Kidney epithelial cell (primary cell): ENCODE measurements at places on chromosomes 12 and 14.
A peak's percentile ranks its signal among the peaks of the same experiment; 100 is the strongest.

DNA sequence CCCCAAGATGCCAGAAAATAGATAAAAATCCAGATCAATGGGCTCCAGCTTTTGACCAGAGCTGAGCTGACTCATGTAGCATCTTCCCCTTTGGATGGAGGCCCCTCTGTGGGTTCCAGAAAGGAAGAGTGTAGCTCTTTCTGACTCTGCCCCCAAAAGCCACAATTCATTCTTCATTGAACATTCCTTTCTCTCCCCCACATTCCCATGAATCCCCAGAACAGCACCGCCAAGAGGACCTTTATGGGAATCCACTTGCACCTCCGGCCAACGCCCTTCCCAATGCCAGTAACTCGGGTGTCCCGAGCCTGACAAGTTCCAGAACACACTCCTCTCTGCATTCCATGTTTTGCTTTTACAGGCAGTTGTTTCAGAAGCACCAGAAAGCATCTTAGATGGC lies 210.6 kb upstream of the DIO3 start:
- DNase-seq, result no peak

GRCh38 chr12:29706311-29706710 lies 77.4 kb downstream of the TMTC1 start:
- no peak for DNase-seq

- DNase-seq, result no peak
Observed at GRCh38 chr12:39763890-39764169, 144.2 kb upstream of the ABCD2 start.

- DNase-seq, result no peak
Observed at GRCh38 chr12:116712458-116713303, 25.2 kb downstream of the SPRING1 start.

GRCh38 chr12:10708862-10709261 lies 14.3 kb downstream of the YBX3 start:
- DNase-seq, result no peak

DNA sequence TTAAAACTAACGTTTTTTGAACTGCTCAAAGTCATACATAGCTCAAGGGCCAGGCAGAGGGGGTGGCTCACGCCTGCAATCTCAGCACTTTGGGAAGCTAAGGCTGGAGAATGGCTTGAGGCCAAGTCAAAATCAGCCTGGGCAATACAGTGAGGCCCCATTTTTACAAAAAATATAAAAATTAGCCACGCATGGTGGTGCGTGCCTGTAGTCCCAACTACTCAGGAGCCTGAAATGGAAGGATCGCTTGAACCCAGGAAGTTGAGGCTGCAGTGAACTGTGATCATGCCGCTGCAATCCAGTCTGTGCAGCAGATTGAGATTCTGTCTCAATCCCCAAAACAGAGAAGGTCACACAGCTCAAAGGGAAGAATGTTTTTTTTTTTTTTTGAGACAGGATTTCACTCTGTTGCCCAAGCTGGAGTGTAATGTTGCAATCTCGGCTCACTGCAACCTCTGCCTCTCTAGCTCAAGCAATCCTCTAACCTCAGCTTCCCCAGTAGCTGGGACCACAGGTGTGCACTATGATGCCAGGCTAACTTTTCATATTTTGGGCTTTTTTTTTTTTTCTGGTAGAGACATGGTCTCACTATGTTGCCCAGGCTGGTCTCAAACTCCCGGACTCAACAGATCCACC lies 2.9 kb downstream of the RBM23 start:
- no peak for DNase-seq

DNA sequence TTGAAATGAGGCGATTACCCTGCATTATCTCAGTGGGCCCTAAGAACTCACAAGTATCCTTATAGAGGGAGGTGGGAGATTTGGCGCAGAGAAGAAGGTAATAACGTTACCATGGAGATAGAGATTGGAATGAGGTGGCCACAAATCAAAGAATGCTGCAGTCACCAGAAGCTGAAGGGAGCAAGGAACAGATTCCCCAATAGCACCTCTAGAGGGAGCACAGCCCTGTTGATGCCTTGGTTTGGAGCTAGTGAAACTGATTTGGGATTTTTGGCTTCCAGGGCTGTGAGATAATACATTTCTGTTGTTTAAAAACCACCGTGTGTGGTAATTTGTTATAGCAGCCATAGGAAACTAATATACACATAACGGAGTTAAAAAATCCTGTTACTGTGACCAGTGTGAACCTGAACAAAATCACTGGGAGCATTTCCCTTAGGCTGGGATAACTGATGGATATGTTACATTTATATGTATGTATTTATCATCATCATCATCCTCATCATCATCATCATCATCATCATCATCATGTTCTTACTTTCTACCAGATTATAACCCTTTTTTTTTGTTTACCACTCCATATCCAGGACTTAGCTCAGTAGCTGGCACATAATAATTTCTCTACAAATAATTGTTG lies 100.3 kb downstream of the LIN7A start:
- DNase-seq, result peak; percentile 14

- no peak for DNase-seq
Observed at GRCh38 chr14:39015964-39016577, 87.0 kb downstream of the SEC23A start.

DNA sequence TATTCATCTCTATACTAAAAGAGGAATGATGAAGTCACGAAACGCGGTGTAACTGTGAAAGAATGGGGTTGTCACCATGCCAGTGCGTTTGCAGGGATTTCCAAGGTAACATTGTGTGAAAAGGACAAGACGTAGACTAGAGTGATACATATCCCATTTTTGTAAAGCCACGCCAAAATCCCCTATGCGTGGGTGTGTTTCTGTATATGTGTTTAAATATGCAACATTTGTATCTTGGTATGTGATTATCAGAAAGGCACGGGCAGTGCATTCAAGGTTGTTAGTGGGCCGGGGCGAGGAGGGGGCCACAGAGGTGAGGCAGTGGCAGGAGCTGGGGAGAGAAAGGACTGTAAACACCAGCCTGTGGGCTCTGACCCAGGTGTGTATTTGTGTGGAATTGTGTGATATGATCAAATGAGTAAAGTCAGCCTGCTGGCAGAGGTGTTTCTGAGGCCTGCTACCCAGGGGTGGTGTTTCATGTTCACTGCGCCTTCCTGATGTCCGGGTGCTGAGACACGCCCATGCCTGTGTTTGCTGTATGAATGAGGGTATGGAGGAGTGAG lies 137.8 kb downstream of the ADGRD1 start:
- DNase-seq, result no peak

GRCh38 chr12:80183939-80184338 lies 84.6 kb downstream of the OTOGL start:
- no peak for DNase-seq

GRCh38 chr12:89825591-89826449 lies 117.2 kb upstream of the ATP2B1 start:
- no peak for DNase-seq

DNA sequence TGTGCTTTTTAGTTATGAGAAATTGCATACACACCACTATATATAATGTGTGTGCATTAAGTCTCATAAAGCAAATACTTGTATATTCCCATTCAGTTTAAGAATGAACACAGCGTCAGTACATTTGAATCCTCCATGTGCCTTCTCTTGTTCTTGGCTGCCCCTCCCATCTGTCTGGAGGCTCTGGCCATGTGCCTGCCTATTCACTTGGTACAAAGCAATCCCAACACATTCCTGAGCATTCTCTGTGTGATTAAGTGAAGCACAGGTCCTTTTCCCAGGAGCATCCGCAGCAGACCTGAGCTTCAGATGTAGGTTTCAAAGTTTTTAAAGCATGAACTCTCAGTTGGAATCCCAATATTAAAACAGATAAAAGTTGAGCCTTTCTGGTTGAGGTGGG lies 58.7 kb downstream of the POLR3B start:
- DNase-seq, result peak; percentile 53

DNA sequence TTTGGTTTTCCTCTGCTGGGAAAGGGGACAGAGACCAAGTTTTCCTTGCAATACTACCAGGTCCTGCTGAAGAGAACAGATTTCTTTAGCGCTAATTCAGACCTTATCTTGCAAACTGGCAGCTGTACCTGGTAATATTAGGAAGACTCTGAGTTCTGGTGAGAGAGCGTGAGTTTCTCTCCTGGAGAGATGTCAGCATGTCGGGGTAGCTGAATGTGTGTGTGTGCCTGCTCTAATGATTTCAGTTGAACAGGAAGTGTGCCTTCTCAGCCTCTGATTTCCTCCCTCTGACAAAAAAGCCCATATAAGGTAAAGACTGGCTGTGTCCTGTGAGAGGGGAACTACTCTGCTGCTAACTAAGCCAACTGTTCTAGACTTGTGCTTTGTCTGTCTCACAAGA lies 10.3 kb upstream of the ERP27 start:
- DNase-seq, result peak; percentile 90

DNA sequence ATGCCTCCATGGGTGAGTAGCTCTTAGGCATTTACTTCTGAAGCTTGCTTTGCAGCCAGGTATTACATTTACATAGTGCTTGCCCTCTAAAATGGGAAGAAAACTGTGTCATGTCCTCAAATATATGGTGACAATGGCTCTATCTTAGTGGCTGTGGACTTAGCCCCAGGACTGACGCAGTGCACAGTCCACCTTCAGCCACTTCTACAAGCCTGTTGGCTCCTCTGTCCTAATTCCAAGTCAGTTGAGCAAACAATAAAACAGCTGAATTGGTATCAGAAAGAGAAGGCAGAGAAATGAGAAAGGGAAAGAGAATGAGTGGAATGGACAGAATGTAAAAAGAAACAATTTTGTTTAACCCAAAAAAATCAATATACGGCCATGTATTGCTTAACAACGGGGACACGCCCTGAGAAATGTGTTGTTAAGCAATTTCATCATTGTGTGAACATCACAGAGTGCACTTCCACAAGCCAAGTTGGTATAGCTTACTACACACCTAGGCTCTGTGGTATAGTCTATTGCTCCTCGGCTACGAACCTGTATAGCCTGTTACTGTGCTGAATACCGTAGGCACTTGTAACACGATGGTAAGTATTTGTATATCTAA lies 93.5 kb downstream of the GRIN2B start:
- no peak for DNase-seq

DNA sequence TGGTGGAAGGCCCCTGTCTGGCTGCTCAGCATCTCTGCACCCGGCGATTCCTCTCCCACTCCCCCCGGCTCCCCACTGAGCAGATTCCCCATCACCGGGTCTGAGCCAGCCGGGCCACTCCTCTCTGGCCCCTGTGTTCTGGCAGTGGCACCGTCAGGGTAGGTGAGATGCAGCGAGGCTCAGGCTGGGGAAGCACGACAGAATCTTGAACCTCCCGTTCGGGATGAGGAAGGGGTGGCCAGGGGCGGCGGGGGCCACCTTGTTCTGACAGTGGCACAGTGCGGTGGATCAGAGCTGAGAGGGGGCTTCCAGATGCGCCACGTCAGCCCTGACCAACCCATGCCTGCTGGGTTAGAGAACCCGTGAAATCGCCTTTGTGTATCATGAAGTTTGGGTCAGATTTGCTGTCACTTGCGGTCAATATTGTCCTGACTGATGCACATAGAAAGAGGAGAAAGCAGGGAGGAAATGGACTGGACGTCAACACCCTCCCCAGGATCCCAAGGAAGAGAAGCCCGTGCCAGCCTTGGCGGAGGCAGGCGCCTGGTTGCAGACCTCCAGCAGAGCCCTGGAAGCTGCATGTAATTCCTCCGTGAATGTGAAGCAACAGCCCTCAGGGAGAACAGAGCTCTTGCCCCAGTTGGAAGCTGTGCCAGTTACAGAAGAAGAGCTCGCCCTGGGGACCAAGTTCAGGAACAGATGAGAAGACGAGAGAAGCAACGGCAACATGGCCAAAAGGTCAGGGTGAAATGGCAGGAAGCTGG lies 137.1 kb upstream of the SFSWAP start:
- no peak for DNase-seq

GRCh38 chr12:101935890-101936746 lies 58.7 kb downstream of the DRAM1 start:
- DNase-seq, result no peak

GRCh38 chr12:131784909-131785762 lies 43.1 kb upstream of the MMP17 start:
- DNase-seq, result no peak

GRCh38 chr14:33959692-33960151 lies 8.8 kb upstream of the EGLN3 start:
- no peak for DNase-seq

DNA sequence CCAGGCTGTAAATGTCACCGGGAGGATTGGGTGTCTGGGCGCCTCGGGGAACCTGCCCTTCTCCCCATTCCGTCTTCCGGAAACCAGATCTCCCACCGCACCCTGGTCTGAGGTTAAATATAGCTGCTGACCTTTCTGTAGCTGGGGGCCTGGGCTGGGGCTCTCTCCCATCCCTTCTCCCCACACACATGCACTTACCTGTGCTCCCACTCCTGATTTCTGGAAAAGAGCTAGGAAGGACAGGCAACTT lies 1.3 kb downstream of the GAPDH start:
- no peak for DNase-seq

DNA sequence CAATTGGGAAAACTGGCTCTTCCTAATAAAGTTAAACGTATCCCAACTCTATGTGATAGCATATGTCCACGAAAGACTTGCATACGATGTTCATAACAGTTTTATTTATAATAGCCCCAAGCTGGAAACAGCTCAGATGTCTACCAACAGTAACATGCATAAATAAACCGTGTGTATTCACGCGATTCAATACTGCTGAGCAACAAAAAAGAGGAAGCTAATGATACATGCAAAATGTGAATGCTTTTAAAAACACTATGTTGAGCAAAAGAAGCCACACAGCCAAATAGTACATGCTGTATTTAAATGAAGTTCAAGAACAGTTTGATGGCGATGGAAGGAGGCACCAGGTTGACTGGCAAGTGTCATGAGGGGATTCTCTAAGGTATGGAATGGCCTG lies 55.7 kb downstream of the TRIM9 start:
- no peak for DNase-seq

DNA sequence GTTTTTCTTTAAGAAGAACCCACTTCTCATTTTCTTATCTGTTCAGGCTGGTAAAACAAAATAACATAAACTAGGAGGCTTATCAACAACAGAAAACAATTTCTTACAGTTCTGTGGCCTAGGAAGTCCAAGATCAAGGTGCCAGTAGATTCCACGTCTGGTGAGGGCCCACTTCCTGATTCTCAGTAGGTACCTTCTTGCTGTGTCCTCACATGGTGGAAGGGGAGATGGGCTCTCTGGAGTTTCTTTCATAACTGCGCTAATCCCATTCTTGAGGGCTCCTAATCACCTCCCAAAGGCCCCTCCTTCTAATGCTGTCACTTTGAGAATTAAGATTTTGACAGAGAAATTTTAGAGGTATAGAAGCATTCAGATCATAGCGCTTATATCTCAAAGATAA lies 33.4 kb downstream of the TXNRD1 start:
- DNase-seq, result no peak

GRCh38 chr12:38954238-38954873 lies 49.0 kb upstream of the CPNE8 start:
- DNase-seq, result no peak

GRCh38 chr14:102248121-102248520 lies 56.8 kb downstream of the MOK start:
- DNase-seq, result no peak

DNA sequence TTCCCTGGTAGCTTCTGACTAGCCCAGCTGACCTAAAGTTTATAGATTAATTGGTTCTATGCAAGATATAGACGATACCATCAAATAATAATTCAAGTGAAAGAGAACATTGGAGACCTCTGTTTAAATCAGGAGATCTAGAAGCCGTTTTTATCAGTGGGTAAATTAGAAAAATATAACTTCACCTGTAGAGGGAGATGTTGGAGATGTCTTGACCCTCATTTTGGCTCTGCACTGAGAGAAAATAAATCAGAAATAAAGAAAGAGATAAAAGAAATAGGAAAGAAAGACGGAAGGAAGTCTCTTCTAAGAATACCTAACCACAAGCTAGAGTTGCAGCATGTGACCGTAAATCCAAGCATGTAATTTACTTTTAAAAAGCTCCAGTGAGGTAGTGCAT lies 684.5 kb downstream of the C12orf50 start:
- no peak for DNase-seq

GRCh38 chr14:35344107-35344807 lies 52.1 kb downstream of the PSMA6 start:
- no peak for DNase-seq
